Caco-2 (cell line): ENCODE measurements at places on chromosomes 2 and 18. TPM values are rescaled to one million over a fixed set of nuclear protein-coding genes. Genes with fewer than 3 reads are reported as not detected.

The M1AP gene
- total RNA-seq = not detected in 2 replicates

The KLHL41 gene
- 0.21 TPM in 1 of 2 replicates, not detected in the other for total RNA-seq

GRCh38 chr2:43399515-43400264, 173.3 kb upstream of the ZFP36L2 start:
- DNase-seq = no peak
- no peaks in the 10 kb centered on the region for H3K27me3 ChIP-seq
- peaks cover 44% of the 10 kb centered on the region for H3K4me1 ChIP-seq
- H3K36me3 ChIP-seq = peaks cover 4% of the 10 kb centered on the region

GRCh38 chr2:218270721-218271486, 585 bp downstream of the PNKD start:
- peaks cover 7% of the 10 kb centered on the region; the same call in 1 of the 2 replicates for H3K36me3 ChIP-seq
- H3K27ac ChIP-seq = peak overlapping the region; percentile 93
- peak overlapping the region; percentile 65 for H3K4me3 ChIP-seq
- peaks cover 4% of the 10 kb centered on the region; the same call in 1 of the 2 replicates for H3K4me1 ChIP-seq
- H3K27me3 ChIP-seq = no peaks in the 10 kb centered on the region

- H3K36me3 ChIP-seq = no peaks in the 10 kb centered on the region
- no peaks in the 10 kb centered on the region for H3K4me1 ChIP-seq
- no peak for DNase-seq
- no peaks in the 10 kb centered on the region for H3K27me3 ChIP-seq
Measured at GRCh38 chr2:163266772-163267171, 428.2 kb upstream of the KCNH7 start.

DNA sequence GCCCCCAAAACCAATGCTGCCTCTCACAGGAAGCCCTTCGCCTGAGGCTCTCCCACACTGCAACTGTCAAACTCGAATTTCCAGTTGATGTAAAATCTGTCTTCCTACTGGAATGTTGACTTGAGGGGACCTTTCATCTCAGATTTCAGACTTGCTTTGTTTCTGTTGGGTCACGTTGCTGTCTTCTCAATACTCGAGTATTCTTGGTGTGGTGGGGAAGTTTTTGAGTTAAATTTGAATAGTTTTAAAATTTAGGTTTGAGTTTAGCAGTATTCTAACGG, 50.8 kb downstream of the AGAP1 start:
- H3K27me3 ChIP-seq = no peaks in the 10 kb centered on the region
- H3K36me3 ChIP-seq = no peaks in the 10 kb centered on the region
- H3K4me3 ChIP-seq = no peak overlapping the region
- H3K27ac ChIP-seq = peak overlapping the region; percentile 39
